ENCODE measurements at places on chromosomes 6 and 20.
A peak's percentile ranks its signal among the peaks of the same experiment; 100 is the strongest.

DNA sequence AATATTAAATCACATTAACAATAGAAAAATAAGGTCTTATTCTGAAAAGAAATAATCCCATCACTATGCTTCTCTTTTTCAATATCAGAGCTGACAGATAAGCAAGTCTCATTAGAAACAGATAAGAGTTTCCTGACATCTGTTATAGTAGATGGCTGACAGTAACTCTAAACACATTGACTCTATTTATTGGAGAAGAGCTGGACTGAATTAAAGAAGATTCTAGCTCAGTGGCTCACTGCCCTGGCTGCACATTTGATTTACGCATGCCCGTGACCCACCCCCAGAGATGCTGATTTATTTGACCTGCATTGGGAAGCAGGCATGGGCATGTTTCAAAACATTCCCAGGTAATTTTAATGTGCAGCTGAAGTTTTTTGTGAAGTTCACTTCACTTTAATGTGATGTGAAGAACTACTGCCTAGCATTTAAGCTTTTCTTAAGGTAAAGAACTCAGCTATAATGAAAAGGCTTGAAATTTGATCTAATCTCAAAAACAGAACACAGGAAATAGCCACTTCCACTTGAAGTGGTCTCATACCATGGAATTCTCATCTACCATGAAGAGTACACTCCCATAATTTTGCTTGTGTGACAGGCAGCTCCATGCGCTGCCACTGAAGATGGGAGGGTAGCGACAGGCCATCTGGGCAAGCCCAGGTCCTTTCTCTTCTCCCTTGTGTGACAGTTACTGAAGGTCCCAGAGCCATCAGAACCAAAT, 162.3 kb downstream of the TPBG start:
- no peak for DNase-seq

DNA sequence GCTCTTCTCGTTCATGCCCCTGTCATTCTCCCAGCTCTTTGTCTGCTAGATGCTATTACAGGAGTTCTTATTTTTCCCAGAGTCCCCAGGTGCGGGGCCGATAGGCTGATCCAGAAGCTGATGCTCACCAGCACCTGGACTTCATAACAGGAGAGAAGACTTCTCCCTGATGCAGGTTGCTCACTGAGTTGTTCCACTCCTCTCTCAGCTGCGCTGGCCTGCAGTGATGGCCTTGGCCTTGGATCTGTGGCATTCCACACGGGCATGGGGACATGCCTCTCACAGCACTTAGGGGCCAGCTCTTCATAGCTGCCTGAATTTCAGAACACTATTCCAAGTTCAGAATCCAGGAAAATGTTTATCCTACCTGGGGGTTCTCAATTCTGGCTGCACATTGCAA, 7.1 kb upstream of the TXNDC5 start:
- DNase-seq = no peak

GRCh38 chr6:15881150-15881549, 218.3 kb upstream of the DTNBP1 start:
- DNase-seq = peak; percentile 82

DNA sequence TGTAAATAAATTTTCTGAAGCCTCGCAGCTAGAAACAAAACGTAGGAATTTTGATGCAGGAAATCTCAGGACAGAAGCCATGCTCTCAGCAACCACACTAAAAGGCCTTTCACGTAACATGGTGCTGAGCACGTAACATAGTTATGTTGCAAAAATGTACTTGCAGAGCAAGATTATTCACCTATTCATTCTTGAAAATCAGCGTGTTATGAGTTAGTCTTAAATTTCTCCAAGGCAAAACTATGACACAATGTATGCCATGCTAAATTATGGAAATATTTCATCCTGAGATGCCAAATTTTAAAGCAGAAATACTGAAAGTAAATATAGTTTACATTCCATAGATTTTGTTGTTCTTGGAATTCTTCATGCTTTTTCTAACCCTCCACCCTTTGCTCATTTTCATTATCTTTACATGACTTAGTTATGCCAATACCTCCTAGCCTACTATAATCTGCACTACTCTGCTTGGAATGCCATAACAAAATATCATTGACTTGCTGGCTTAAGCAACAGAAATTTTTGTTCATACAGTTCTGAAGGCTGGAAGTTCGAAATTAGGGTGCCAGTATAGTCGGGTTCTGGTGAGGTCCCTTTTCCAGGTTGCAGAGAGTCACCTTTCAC, 179.8 kb upstream of the BMP5 start:
- no peak for DNase-seq

DNA sequence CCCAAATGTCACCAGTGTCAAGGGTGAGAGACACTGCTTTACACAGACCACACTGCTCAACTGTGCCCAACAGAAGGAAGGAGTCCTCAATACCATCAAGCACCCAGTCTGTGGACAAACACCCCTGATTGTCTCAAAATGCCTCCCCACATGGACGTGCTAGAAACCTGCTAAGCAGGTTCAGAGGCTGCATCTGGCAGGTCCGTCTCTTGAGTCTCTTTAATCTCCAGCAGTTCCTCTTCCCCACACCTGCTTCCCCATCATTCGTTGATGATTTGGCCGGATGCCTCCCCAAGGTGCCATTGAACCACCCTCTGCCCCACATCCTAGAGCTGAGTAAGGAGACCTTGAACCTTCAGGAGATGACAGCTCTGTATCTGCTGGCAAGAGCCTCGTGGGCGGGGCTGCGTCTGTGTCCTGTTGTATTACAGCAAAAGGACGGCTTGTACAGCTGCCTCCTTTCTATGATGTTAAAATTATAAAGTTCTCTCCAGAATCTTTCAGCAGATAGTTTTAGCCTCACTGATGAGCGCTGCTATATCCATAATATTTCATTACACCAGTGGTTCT, 179.2 kb downstream of the PREX1 start:
- DNase-seq = no peak

- DNase-seq = no peak
These were observed 22.2 kb downstream of the BANF2 start for GRCh38 chr20:17721802-17722486.

- no peak for DNase-seq
These were observed 157.1 kb upstream of the SMLR1 start for GRCh38 chr6:130670142-130670541.

DNA sequence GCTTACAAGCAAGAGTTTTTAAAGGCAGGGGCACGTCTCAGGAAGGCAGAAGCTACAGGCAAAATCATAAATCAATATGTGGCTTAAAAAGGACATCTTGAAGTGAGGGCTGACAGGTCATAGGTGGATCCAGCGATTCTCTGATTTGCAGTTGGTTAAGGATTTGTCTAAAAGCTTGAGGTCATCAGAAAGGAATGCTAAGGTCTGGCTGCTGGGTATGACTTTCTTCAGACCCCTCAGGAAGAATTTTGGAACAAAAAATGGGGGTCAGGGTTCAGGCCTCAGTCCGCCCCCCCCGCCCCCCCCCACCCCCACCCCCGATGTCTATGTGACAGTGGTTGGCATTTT, 261.9 kb downstream of the CDH4 start:
- DNase-seq = no peak

DNA sequence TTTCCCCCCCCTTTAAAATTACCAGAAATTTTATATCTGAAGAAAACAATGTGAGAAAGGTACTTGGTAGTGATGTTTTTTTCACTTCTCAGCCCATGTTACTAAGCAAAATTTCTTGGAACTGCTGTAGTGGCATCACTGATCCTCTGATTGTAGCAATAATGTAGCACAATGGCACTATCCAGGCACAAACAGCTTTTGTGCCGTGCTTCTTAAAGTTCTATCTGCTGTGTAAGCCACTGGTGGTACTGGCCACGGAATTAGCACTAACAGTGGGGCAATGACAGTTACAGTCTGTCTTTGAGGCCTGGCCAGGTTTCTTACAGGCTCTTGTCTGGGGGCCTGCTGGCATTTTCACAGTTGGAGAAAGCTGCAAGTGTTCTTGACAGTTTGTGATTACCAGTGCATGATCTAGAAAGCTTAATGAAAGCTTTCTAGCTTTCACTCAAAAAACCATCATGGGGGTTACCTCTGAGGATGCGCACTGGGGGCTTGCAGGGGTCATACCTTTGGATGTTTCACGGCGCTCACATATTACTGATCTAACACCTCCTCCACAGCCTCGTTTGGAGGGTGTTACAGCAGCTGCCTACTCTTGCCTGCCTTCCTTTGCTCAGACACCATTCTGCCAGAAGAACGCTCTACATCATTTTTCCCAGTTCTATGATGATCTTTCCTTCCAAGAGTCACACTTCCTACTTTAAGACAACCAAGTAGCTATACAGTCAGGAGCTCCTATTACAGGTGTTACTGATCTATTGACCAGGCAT, 58.4 kb upstream of the ARMH2 start:
- DNase-seq = no peak
